ENCODE measurements at places on chromosomes 5 and 9.

DNA sequence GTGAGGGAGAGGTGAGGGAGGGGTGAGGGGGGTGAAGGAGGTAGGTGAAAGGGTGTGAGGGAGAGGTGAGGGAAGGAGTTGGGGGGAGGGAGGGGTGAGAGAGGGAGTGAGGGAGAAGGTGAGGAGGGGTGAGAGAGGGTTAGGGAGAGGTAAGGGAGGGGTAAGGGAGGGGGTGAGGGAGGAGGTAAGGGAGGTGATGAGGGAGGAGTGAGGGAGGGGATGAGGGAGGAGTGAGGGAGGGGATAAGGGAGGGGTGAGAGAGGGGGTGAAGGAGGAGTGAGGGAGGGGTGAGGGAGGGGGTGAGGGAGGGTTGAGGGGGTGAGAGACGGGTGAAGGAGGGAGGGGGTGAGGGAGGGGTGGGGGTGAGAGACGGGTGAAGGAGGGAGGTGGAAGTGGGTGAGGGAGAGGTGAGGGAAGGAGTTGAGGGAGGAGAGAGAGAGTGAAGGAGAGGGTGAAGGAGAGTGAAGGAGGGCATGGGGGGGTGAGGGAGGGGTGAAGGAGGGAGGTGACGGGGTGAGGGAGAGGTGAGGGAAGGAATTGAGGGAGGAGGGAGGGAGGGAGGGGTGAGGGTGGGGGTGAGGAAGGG is 18.5 kb downstream of the NINJ1 start:
- no peak for DNase-seq

DNA sequence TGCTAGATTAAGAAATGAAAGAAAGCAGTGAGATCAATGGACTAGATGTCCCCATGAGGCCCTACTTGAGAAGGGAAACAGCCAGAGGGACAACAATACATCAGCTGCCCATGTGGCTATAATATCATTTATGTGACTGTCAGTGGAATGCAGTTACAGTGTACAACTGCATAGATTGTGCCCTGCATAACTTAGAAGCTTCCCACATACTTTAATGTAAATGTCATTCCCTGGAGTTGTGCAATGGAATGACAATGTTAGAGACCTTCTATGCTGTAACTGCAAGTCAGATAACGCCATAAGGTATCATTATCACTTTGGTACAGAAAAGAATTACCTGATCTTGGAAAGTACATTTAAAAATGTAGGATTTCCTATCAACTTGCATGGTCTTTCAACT is 67.4 kb downstream of the FBN2 start:
- no peak for DNase-seq

- DNase-seq, result no peak
Observed at GRCh38 chr5:96978812-96979449, 43.1 kb downstream of the LNPEP start.

DNA sequence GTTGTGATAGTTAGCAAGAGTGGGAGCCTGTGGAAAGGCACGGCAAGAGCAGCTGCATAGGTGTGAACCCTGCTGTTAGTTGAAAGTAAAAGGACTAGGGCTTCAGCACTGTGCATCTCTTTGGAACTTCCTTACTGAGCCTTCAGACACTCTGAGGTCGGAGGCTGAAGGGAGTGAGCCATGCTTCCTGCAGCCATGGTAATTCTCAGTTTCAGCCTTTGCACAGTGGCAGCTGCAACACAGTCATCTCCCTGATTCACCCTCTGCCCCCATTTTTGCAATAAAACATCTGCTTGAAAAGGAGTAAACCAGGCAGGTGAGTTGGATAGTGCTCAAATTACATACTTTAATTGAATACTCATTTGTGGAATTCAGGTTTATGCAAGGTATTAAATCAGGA is 6.5 kb upstream of the TLE4 start:
- DNase-seq, result no peak

DNA sequence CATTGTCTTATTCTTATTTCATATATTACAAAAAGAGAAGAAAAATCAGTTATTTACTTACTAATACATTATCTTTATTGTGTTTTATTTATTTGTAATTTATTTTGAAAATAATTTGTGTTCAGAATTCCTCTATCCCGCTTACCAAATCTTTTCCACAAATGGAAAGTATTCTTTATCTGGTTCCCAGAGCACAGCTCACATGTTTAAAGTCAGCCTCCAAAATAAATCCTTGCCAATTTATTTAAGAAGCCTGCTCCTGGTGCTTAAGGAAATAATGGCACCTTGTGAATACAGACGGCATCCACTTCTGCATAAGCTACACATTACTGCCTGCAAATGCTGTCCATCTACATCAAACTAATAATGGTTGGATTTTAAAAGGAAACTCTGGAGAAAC is 435.4 kb downstream of the MTRR start:
- no peak for DNase-seq

GRCh38 chr5:82445726-82446335 is 167.7 kb upstream of the RPS23 start:
- DNase-seq, result no peak

DNA sequence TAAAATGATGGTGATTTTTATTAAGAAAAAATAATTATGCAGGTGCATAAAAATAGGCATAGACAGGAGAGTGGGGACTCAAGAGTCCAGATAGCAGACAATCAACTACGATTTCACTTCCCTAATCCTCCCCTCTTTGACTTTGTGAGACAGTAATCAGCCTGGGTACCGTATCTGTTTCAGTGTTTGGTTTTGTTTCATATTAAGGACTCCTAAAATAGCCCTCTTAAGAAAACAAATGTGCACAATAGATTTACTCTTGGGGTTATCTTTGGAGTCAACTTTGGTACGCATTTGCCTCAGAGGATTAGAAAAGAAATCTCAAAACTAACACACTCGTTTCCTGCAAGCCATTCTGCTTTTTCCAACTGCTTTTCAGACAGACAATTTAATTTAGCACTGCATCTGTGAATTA is 96.3 kb downstream of the ZNF608 start:
- no peak for DNase-seq

DNA sequence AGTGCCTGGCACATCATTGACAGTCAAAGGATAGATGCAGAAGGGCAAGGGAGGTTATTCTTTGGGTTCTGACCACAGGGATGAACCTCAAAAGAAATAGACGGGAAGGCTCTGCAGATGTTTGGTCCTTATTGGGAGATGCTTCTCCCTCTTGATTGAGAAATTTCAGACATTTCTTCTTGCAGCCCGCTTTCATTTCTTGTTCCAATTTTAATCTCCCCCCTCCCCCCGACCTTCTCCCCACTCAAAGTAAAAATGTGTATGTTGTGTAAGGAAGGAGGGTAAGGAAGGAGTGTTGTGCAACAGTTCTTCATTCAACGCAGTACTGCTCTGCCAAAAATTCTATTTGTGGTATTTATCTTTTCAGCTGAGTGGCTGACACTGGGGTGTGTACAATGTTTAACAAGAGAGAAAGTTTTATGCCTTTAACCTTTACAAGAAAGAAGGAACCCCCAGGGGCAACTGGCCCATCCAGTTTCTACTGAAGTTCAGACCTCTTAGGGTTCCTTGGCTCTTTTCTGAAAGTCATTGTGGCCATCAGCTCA is 46.3 kb upstream of the TNFSF15 start:
- DNase-seq, result peak; percentile 1

DNA sequence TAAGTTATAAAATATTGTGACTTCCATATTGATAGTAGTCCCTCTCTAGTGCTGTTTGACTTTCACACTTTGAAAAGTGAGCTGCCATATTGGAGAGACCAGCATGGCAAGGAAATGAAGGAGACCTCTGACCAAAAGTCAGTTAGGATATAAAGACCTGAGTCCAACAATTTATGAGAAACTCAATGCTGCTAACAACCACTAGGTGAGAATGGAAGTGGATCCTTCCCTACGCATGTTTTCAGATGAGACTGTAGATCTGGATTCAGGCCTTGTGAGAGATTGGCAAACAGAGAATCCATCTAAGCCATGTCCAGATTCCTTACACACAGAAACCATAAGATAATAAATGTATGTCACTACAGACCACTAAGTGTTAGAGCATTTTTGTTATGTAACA is 81.6 kb downstream of the CTNND2 start:
- DNase-seq, result no peak

DNA sequence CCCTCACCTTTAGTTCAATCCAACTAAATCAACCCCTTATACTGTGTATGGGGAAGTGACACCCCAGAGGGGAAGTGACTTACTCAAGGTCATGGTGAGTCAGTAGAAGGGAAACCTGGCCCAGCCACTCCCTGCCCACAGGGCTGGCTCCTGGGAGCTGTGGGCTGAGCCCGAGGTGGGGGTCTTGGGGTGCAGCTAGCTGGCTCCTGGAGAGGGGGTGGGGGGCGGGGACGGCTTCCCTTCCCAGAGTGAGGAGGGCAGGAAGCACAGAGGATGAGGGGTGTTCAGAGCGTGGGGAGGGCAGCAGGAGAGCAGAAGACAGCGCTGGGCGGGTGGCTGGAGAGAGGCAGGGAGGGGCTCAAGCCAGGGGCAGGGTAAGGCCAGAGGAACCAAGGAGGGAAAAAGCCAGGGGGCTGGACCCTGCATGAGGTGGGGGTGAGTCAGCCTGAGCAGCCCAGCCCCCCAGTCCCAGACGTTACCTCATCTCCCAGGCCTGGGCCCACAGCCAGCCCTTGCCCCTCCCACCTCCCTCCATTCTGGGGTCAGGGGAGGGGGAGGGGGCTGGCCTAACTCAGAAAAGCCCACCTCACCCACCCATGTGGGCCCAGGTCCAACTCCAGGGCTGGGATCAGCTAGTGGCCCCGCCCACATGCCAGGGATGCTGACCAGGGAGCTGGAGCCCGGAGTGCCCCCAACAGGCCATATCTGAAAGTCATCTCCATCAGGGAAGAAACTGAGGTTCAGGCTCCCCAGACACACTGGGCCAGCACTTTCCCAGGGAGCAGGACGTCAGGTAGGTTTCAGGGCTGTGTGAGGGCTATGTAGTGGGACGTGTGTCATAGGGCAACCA is 2.8 kb downstream of the PDLIM7 start:
- DNase-seq, result no peak

- no peak for DNase-seq
Observed at GRCh38 chr5:161414037-161414436, 132.5 kb downstream of the GABRB2 start.

GRCh38 chr5:178474562-178475184 is 115.5 kb downstream of the COL23A1 start:
- DNase-seq, result no peak

- no peak for DNase-seq
Observed at GRCh38 chr5:93915142-93915553, 173.7 kb upstream of the POU5F2 start.

DNA sequence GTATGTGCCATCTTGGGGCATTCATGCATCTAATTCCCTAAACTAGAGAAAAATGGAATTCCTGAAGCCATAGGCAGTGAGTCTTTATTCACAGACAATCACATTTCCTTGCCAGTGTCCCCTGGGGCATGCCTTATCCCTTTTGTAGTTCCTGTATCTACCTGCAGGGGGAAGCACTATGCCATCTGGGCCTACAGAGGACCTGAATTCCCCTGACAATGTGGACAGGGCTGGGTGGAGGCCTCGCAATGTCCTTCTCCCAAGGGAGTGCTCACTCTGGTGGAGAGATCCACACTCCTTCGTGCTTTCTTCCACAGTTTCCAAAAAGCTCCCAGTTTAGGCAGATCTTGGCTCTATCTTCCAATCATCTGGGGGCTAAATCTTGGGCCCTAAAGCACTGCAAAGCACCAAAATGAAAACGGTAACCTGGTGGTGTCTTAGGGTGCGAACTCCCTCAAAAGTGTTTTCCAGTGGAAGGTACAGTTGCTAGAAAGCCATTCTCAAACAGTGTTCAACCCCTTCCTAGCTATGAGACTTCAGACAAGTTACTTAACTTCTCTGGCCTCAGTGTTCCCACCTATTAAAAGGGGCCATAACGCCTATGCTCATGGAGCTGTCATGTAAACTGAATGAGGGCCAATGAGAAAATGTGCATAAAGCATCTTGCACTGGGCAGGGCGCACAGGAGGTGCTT is 17.5 kb downstream of the WHRN start:
- DNase-seq, result peak; percentile 57

DNA sequence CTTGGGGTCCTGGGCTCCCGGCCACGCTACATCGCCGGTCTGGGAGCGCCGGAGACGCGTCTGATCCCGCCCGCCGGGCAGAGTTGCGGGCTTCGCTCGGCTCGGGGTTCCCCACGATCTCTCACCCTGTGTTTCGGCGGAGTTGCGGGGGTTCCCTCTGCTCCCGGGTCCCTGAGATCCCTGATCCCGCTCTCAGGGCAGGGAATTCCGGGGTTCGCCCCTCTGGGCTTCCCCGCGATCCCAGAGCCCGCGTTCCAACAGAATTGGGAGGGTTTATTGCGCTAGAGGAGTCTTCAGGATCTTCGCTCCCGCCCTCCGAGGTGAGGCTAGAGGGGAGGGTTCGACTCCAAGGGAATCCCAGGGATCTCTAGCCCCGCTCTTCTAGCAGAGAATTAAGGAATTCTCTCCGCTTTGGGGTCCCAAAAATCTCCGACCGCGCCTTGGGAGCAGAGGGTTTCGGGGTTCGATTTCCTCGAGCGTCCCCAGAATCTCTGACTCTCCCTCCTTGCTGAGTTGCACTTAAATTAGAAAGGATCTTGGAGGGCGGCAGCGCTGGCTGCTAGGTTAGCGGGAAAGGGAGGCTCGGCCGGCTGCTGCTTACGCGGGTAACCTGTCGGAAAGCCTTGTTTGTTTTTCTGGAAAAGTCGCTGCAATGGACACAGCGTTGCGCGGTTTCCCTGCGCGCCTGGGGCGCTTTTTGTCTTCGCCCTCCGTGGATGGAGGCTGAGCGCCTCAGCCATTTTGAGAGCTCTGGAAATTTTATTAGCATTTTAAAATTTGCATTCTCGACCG is 1.3 kb downstream of the DMRT1 start:
- DNase-seq, result no peak

GRCh38 chr5:144315026-144315425 is 144.4 kb downstream of the KCTD16 start:
- DNase-seq, result no peak

DNA sequence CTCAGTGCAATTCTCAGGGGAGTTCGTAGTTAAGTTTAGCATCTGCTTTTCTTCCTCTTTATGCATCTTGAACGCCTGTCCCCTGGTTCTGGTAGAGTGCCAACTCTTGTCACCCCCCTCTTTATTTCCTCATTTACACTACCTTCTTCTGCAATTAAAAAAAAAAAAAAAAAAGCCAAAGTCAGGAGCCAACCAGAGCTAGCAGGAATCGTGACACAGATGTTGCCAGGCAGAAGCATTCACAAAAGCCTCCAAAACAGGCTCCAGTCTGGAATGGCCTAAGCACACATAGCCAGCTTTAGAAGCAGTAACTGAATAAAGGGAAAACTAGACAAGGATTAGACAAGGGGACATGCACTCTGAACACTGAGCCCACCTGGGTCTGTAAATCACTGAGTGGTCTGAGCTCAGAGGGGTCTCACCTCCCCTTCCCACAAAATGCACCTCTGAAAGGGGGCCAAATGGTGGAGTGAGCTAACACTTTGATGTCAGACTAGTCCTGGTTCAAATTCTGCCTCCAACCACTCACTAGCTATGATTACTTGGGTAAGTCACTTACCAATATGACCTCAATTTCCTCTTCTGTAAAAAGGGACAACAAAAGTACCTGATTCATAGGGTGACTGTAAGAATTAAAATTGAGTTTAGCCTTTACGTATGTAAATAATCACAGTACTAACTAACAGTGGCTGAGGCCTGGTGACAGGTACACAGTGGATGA is 2.0 kb downstream of the CD74 start:
- DNase-seq, result peak; percentile 67

- DNase-seq, result no peak
Observed at GRCh38 chr5:97454015-97454414, 271.0 kb upstream of the RIOK2 start.

Measured in hypothalamus (tissue), 51 donors.